ENCODE measurements at places on chromosomes 3 and 15. TPM values are rescaled to one million over a fixed set of nuclear protein-coding genes. Genes with fewer than 3 reads are reported as not detected.

DNA sequence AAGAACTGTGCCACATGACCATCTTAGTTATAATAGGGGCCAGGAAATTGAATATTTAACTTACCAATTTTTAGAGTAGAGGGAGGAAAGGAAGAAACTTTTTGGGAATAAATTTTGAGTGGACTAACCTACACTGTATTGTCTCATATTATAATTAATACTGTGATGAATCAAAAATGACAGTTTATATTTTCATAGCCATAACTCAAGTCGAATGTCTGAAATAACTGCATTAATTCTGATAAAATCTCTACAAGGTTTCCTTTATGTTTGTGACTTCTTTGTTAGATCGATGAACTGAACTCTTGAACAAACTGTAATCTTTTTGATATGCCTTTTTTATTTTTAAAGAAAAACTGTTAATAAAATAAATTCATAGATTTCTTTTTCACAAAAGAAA is 132.8 kb upstream of the DPH6 start:
- DNase-seq = no peak

- DNase-seq = no peak
Observed at GRCh38 chr15:100763835-100764750, 115.5 kb upstream of the ALDH1A3 start.

- no peak for DNase-seq
Observed at GRCh38 chr15:98720577-98721565, 72.5 kb downstream of the IGF1R start.

DNA sequence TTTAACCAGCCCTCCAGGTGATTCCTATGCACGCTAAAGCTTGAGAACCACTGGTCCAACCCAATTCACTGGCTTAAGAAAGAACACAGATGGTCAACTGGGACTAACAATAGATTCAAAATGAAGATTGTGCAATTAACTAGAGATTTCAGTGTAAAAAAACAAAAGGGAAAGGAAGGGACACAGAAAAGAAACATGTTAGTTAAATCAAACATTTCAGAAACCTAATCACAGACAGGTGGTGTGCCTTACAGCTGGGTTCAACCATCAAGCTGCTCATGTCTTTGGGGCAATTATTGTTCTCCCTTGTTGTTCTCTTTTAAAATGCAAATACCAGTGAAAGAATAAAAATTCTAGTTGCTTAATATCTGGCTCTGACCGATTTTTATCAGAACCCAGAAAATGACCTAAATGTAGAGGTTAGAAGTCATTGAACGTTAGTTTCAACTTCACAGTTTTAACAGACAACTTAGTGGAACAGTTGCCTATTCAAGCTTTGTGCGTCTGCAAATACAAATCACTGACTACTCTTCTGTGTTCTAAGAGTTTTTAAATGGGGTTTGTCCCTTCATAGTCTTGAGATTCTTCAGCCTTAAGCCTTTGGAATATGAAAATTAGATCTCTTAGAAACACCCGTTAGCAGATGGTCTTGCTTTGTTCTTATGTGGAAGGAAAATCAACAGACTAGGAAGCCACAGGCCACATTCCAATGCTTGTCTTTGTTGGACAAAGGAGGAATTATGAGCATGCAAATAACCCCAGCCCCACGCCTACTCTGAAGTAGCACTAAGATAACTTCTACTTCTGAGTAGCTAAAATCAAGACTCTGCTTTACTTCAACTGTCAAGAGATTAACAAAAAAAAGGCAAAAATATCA is 223.4 kb downstream of the ATP8B4 start:
- no peak for DNase-seq

- DNase-seq = no peak
Observed at GRCh38 chr3:23595851-23596250, 209.9 kb upstream of the UBE2E1 start.

- DNase-seq = no peak
Observed at GRCh38 chr3:146249921-146250320, 984 bp downstream of the PLSCR4 start.

GRCh38 chr3:100480081-100480480 is 12.3 kb upstream of the TMEM45A start:
- DNase-seq = no peak

Gene FGF12
- total RNA-seq = 1.5 TPM

- DNase-seq = no peak
Observed at GRCh38 chr15:70322051-70322668, 224.4 kb upstream of the TLE3 start.

- DNase-seq = no peak
Observed at GRCh38 chr15:99433757-99434450, 131.9 kb upstream of the MEF2A start.
